Small intestine (tissue), 16 donors: ENCODE measurements at places on chromosomes 16 and 17.

GRCh38 chr16:89401641-89402445, 88.5 kb downstream of the ANKRD11 start:
- DNase-seq: no peak

GRCh38 chr17:19244781-19245180, 7.6 kb downstream of the EPN2 start:
- no peak for DNase-seq

DNA sequence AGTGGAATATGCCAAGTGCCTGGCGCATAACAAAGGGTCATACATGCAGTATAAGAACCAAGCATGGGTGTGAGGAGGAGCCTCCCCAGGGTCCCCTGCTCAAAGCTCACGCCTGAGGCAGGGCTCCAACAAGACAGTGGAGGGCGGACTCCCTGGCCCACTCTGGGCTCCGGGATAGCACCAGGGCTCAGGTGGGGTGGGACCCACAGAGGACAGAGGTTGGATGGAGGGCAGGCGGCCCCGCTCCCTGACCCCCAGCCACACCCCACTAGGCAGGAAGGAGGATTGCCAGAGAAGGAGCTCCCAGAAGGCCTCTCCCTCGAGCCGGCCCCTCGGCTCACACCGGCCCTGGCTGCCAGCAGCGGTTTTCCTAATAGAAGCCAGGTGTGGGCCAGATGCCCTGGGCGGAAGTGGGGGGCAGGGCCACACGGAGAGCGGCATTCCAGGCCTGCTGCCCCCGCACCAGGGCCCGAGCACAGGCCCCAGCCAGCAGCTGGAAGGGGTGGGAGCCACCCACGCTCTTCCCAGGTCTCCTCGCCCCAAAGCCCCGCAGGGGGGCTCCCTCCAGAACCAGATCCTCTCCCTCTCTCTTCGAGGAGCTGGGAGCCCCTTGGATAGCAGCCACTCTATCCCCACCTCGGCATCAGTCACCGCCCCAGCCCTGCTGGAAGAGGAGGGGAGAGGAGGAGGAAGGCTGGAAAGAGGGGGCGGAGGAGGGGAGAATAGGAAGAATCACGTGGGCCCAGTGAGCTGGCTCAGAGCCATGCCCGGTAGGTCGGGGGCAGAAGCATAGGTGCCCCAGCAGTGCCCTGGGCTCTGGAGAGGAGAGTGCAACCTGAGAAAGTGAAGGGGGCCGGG, 21.0 kb downstream of the VASN start:
- no peak for DNase-seq

GRCh38 chr16:10039220-10040096, 142.8 kb downstream of the GRIN2A start:
- DNase-seq: peak; percentile 8

DNA sequence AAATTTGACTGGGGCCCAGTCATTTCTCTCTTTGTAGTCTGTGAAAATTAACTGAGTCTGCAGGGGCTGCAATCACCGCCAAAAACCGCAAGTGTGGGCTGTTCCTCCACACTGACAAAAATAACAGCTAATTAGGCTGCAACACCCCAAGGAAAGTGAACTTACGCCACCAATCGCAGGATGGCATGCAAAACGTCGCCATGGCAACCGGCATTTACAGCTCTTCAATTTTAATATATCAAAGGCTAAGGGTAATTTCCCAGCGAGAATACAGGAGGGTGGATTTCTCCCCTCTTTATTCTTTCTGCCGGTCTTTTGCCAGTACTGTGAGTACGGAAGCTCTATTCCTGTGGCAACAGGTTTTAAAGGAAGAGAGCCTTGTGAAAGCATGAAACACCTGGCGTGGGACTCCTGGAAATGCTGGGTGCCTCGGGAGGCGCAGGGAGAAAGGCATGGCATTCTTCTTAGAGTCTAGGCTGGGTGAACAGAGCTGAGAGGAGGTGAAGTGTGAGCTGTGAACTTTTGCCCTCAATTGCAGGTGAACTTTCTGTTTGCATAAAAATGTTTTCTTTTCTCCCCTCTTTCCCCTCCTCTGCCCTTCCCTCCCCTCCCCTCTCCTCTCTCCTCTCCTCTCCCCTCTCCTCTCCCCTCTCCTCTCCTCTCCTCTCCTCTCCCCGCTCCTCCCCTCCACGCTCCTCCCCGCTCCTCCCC, 399.7 kb downstream of the XYLT1 start:
- peak; percentile 47 for DNase-seq

GRCh38 chr17:61389670-61390478, 9.8 kb upstream of the TBX2 start:
- DNase-seq: peak; percentile 58

DNA sequence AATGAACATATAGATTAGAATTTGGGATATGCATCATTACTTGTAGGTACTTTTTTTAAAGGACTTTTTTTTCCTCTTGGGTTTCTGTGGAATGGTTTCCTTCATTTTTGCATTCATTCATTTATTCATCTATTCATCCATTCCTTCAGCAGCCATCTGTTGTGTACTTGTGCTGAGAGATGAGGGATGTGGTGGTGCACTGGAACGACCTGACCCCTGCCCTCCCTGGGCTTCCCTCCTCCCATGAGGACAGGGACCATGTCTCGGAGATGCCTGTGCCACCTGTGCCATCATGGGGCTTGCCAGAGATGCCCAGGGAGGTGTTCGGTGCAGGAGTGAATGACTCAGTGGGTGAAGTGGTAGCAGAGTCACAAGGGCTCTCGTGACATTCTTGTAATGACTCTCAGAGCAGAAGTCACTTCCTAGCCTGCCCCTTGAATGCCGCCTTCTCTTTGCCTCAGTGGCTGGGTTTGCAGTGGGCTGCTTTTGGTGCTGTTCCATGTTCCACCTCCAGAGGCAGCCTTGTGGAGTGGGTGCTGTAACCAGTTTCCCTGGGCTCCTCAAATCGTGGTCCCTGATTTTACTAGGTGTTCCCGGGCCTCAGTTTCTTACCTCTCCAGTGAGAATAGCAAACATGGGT, 43.9 kb downstream of the CLEC16A start:
- no peak for DNase-seq
